ENCODE measurements at places on chromosomes 11 and 22.

GRCh38 chr11:113201054-113201818 is 113.1 kb upstream of the TTC12 start:
- no peak for DNase-seq

DNA sequence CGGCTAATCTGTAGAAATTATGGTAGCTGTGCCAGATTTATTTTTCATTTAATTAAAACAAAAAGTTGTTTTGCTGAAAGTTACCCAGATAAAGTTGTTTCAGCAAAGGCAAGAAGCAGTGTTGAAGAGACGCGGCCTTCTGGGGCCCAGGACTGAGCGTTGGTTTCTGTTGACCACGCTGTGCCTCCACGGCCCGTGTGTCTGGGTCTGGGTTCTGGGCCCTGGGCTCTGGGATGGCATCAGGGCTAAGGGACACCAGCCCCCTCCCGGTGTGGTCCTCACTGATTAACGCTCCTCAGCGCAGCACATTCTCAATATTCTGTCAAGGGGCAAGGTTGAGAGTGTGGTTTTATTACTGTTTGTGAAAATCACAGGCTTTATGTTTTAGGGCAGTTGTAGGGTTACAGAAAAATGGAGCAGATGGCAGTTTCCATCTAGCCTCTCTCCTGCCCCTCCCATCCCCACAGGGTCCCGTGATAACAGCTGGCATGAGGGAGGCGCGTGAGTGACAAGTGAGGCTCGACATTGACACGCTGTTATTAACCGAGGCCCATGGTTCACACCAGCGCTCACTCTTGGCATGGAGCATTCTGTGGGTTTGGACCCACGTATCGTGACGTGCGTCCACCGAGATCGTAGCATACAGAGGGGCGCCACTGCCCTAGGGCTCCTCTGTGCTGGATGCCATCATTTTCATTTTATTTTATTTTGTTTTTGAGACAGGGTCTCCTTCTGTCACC is 1231.4 kb downstream of the BRD1 start:
- DNase-seq: no peak

DNA sequence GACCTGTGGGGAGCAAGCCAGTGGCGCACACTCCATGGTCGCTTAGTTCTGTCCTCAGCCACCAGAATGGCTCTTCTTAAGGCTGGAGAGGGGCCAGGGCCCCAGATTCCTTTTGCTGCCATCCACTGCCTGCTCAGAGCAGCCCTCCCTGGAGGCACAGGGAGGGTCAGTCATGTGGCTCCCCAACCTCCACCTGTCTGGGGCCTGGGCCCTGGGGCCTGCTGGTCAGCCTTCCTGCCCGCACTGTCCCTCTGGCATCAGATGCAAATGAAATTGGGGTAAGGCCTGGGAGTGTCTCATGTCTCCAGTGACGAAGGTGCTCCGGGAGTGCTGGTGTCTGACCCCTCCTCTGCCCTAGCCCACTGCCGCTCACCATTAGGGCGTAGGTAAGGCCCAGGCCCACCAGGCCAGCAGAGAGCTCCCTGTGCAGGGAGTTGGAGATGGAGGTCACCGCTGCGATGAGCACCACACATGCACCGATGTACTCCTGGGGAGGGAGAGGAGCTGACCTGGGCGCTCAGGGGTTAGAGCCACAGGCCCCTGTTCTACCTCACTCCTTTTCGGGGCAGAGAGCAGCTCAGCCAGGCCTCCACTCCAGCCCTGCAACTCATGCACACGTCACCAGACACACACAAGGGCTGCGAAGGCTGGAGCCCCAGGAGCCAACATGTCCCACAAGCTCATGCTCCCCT is 9.0 kb upstream of the KCNJ11 start:
- no peak for DNase-seq

DNA sequence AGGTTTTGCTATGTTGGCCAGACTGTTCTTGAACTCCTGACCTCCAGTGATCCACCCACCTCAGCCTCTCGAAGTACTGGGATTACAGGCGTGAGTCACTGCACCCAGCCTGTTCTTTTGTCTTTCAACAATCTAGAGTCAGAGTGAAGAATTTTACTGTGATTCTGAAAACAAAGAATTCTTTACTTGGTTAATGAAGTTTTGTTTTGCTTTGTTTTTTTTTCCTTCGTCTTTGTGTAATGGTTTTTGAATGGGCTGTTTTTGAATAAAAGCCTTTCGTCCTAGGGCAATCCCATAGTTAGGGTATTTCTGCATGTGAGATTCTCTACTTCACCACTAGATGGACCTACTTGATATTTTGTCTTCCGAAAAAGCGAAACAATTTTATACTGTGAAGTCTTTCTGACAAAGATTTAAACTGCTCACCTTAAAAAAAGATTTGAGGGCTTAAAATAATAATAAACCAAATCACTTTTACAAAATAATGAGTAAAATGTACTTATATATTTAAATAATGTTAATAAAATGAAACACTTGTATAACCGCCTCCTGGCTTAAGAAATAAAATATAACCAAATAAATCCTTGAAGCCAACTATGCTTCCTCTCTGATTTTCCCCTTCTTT is 43.4 kb upstream of the SC5D start:
- peak; percentile 31 for DNase-seq

- peak; percentile 64 for DNase-seq
Observed at GRCh38 chr11:123580557-123581275, 73.7 kb downstream of the SCN3B start.
